ENCODE measurements at places on chromosomes 2 and 18.

GRCh38 chr2:224999754-225000153 is 42.5 kb downstream of the DOCK10 start:
- no peak for DNase-seq

DNA sequence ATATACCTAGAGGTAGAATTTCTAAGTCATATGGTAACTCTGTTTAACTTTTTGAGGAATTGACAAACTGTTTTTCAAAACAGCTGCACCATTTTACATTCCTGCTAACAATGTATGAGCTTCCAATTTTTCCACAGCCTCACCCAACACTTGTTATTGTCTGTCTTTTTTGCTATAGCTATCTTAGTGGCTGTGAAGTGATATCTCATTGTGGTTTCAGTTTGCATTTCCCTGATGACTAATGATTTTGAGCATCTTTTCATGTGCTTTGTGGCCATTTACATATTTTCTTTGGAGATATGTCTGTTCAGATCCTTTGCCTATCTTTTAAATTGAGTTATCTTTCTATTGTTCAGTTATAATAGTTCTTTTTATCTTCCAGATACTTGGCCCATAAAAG is 273.8 kb downstream of the AGPS start:
- no peak for DNase-seq

DNA sequence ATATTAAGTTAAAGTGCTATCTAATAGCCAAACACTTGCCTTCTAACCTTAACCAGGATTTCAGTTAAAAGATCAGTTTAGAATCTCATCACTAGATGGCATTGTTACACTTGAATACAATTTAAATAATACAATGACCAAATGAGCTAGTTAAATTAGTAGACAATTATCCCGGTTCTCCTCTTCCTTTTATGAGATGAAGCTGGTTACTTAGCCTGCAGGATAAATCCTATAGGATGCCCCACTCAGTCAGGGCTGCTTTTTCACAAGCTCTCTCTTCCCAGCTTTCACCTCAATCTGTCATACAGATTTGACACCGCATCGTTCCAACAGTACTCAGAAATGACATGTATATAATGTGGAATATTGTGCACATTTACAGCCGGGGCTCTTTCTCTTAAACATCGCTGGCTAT is 678.8 kb downstream of the KCNJ3 start:
- no peak for DNase-seq

DNA sequence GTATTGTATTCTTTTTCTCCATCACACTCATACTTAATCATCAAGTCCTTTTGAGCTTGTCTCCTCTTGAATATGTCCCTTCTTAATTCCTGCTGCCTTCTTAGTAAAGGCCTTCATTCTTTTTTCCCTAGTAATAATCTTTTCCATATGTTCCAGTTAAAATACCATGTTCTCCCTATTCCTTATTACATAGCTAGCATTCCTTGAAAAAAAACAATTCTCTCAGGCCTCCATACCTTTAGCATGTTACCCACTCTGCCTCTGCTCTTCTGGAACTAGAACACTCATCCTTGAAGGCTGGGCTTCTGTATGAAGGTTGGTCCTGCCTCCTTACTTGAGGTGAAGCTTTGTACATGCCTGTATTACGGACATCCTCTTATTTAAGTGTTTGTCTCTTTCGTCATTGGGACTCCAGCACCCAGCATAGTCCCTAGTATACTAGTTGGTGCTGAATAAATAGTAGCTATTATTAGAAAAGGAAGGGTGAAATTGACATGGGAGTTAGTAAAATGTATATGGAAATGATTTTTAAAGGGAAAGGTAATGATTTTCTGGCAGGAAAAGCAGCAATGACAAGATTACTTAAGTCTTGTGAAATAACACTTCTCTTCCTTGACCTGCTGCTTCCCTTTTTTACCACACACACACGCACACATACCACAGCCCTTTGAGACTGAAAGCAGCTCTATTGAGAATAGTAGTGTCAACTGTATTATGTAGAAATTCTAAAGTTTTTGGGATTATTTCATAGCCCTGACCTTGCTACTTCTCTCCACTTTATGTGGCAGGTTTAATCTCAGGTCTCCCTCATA is 45.6 kb downstream of the REL start:
- no peak for DNase-seq

- DNase-seq, result no peak
These were observed 3.3 kb downstream of the PTGR3 start for GRCh38 chr18:75205514-75206132.

Data from activated CD8-positive, alpha-beta memory T cell treated with anti-CD3 and anti-CD28 coated beads for 1 hour (primary cell).